Large intestine (tissue), 12 donors: ENCODE measurements at places on chromosomes 12 and 14. TPM values are rescaled to one million over a fixed set of nuclear protein-coding genes. Genes with fewer than 3 reads are reported as not detected.

GPX2 gene
- 26.6 TPM for polyA plus RNA-seq

GRCh38 chr12:129211862-129212630, 358.8 kb downstream of the GLT1D1 start:
- peak; percentile 89 for DNase-seq

GRCh38 chr14:100559455-100559854, 27.8 kb downstream of the BEGAIN start:
- DNase-seq: no peak

DNA sequence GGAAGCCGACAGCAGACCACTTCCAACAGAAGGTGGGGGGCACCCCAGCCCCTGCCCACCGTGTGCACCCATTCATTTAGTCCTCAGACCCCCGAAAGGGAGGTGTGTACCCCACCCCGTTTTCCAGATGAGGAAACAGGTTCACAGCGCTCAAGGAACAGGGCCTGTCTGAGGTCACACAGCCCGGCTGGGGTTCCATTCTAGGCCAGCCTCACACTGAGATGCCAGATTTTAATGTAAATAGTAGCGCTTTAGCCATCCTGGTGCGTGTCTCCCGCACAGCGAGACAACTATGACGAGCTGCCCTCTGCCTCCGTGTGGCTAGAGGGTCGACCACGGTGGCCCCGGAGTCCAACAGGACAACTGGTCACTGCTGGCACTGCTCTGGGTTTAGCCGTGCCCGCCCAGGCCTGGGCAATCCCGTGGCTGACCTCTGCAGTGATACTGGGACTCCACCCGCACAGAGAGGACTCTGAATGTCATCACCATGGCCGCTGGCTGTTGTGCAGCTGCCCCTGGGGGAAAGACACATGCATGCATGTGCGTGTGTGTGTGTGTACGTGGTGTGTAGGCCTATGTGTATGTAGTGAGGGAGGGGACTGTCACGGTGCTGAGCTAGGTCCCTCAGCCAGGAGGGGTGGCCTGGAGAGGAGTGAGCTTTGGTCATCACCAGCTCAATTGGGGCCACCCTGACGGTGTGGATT, 31.6 kb downstream of the BEGAIN start:
- no peak for DNase-seq

- no peak for DNase-seq
Measured at GRCh38 chr14:55749946-55750345, 169.9 kb downstream of the KTN1 start.

- no peak for DNase-seq
Measured at GRCh38 chr12:128763395-128763794, 60.4 kb downstream of the SLC15A4 start.

- DNase-seq: no peak
Measured at GRCh38 chr14:58942516-58942915, 246.0 kb upstream of the DAAM1 start.

DNA sequence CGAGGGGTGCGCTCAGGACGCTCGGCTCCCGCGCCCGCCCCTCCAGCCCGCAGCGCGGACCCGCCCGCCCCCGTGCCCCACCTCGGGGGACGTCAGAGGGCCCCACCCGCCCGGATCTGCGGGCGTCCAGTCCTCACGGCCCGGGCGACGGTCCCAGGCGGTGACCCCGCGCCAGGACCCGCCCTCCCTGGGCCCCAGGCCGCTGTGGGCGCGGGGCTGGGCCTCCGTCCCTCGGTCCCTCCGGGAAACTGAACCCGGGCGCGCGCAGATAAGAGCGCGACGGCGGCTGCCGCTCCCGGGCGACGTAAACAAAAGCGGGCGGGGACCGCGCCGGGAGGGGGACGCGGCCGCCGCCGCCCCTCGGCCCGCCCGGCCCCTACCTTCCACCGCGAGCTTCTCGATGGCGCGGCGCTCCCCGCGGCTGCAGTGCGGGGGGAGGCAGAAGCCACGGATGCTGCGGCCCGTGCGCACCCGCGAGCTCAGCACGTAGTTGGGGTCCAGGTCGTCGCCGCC, 1.1 kb downstream of the CKB start:
- DNase-seq: peak; percentile 33

MANSC4 gene
- 0.19 TPM for polyA plus RNA-seq
